ENCODE measurements at places on chromosomes 4 and X. TPM values are rescaled to one million over a fixed set of nuclear protein-coding genes. Genes with fewer than 3 reads are reported as not detected.

GRCh38 chr4:118224243-118224829, 128.5 kb downstream of the PRSS12 start:
- DNase-seq, result no peak

GRCh38 chr4:8745005-8745790, 126.4 kb downstream of the HMX1 start:
- DNase-seq, result no peak

GRCh38 chrX:109270580-109271484, 211.1 kb downstream of the GUCY2F start:
- peak; percentile 83 for DNase-seq

- no peak for DNase-seq
Measured at GRCh38 chrX:70183091-70183490, 5.8 kb downstream of the DGAT2L6 start.

Gene HNRNPH2
- total RNA-seq, result 74.2 TPM

Gene CYTL1
- total RNA-seq, result not detected
